ENCODE measurements at places on chromosomes 4 and X. TPM values are rescaled to one million over a fixed set of nuclear protein-coding genes. Genes with fewer than 3 reads are reported as not detected.

The HSFX2 gene
- total RNA-seq, result not detected

The CT47A1 gene
- not detected for total RNA-seq

The EMD gene
- total RNA-seq, result 32.3 TPM

The PIN4 gene
- total RNA-seq, result 11.7 TPM

DNA sequence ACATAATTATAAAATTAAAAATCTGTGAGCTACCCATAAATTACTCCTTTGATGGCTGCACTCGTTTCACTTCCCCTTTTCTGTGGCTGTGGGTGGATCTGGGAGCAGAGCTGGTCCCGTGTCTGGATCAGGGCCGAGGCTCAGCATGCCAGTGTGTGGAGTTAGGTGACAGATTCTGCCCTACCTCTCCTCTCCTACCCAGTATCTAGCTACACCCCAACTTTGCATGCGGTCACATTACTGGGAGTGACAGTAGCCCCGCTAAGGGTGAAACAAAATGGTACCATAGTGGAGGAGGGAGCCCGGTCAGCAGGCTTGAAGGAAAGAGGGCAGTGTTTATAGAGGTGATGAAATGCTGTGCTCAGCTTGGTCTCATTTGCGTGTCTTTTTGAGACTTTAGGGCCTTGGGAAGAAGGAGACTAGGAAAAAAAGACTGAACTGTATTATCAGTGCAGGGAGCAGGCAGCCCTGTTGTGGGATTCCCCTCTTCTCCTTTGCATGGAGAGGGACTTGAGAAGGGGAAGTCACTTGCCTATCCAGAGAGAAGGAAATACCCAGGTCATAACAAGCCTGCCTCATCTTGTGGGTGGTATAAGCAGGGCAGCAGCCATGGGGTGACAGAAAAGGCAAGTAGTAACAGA, 48.4 kb downstream of the ARHGAP10 start:
- no peak for DNase-seq

- no peak for DNase-seq
Measured at GRCh38 chr4:8410641-8411271, 29.8 kb downstream of the ACOX3 start.

GRCh38 chrX:119055687-119056086, 17.1 kb upstream of the CT47C1 start:
- no peak for DNase-seq

DNA sequence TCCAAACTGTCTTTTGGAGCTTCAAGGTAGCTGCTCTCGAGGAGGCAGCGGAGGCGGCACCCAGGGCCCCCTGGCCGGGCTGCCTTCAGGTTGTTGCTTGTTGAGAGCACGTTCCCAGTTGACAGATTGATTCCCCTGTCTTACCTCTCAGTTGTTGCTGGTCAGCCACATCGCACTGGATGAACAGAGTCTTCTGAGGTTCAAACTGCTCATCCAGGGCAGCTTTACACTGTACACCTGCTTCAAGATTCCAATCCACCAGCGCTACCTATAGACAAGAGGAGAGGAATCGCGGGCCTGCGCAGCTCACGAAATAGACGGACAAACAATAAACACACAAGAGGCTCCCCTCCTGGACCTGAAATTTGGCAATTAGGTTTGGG, 497 bp downstream of the HPGD start:
- DNase-seq, result no peak

GRCh38 chrX:38859602-38860001, 58.3 kb downstream of the MID1IP1 start:
- no peak for DNase-seq

GRCh38 chr4:180292339-180292738, 1950.9 kb upstream of the TENM3 start:
- no peak for DNase-seq

DNA sequence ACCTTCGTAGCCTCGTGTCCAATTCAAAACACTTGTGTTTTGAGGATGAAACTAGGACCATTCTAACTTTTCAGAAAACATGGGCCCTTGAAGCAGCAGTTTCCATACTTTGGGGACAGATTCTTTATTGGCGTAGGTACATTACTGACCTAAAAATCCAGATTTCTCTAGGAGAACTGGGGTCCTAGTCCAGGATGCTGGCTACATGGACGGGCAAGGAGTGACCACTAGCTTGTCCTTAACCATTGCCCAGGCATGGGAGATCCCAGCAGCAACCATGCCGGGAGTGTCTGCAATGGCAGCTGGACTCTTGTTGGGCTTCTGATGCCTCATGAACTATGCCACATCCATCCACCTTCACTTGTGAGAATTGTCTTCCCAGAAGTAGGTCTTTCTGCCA, 62.2 kb upstream of the WDR1 start:
- DNase-seq, result no peak

DNA sequence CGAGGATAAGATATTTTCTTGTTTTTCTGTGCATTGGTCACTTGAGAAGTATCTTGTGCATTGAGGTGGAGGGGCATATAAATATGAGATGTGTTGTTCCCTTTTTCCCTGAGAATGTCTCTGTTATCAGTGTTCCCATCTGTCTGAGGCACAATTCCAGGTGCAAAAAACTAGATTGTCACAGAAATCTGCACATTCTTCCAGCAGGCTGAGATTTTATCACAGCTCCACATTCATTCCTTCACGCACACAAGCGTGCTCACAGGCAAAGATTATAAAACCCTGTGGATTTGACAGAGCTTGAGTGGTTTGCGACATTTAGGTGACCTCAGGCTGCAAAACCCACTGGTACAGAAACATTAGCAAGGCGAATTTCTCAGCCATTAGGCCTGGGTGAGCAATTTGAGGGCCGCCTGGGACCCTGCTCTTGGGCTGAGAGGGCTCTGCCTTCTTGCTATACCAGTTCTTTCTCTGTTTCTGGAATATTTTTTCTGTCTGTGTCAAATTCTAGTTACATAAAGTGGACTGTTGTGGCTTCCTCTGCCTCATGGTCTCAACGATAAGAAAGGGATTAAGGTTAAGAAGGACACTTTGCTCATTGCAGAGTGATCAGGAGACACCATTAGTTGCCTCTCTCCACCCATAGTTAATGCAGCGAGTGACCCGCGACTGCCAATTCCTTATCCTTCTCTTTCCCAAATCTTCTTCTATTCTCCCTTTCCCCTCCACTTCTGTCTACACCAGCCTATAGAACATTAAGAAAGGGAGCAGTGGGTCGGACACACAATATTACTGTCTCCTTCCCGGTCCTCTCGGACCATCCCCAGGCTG, 86.7 kb upstream of the C1QTNF7 start:
- DNase-seq, result no peak

DNA sequence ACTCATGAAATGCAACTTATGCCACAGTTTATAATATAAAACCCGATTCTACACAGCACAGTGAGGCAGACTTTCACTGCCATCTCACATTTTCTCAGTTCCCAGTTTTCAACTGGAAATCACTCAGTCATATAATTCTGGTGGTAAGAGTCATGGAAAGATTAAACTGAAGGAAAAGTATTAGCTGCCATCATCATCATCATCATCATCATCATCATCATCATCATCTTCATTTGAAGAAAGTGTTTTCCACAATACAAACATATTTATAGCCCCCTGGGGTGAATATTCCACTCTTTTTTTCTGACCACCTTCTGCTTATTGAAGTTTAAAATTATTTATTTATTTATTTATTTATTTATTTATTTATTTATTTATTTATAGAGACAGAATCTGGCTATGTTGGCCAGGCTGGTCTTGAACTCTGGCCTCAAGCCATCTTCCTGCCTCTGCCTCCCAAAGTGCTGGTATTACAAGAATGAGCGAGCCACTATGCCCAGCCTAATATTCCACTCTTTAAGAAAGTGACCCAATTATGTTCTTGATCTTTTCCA, 6.0 kb upstream of the UBQLN2 start:
- no peak for DNase-seq

- DNase-seq, result no peak
Measured at GRCh38 chrX:46298821-46299220, 246.4 kb downstream of the ZNF674 start.
